ENCODE measurements at places on chromosomes 11 and 22.
A peak's percentile ranks its signal among the peaks of the same experiment; 100 is the strongest.

GRCh38 chr11:79017811-79018210 lies 423.0 kb downstream of the TENM4 start:
- no peak for DNase-seq

GRCh38 chr11:12043959-12044791 lies 35.7 kb upstream of the DKK3 start:
- DNase-seq, result peak; percentile 85

DNA sequence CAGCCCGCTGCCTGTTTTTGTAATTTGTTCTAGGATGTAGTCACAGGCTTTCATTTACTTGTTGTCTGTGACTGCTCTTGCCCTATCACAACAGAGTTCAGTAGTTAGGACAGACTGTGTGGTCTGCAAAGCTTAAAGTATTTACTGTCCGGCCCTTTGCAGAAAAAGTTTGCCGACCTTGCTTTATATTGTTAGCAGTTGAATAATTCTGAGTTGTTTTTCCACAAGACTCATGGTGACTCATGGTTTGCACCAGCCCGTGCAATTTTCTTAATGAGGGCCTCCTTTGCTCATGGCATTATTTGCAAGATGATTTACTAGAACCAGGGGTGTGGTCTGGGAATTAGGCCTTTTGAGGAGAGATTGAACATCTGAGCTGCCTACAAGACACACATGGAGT lies 110.6 kb downstream of the SCN3B start:
- no peak for DNase-seq

DNA sequence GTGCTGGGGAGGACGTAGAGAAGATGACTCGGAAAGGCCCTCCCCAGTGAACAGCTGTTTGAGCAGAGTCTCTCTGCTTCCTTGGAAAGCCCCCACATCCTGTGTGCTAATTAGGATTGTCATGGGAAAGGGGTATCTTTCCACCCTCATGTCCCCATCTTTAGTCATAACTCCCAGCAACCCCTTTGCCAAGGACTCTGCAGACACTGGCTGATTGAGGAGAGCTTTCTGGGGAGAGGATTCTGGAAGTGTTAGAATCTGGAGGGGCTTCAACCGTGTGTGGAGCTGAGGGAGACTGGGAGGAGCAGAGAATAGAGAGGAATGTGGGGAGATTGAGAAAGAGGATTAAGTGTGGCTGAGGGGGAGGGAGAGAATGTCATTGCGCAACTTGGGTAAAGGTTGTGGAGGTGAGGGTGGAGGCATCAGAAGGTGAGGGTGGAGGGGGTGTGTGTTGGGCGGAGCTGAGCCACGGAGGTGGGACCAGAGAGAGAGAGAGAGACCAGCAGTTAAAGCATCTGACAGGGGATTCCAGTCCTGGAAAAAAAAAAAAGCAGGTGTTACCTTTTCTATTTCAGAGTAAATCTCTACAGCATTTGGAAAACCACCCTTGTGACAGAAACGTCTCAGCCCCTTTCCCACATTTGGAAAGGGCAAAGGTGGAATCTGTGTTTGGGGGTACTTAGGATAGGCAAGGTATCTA lies 2.2 kb downstream of the DTX4 start:
- no peak for DNase-seq

- no peak for DNase-seq
Observed at GRCh38 chr22:17893900-17894535, 119.7 kb upstream of the BID start.

GRCh38 chr11:122696662-122697061 lies 41.1 kb downstream of the UBASH3B start:
- no peak for DNase-seq

GRCh38 chr22:46377525-46378425 lies 42.3 kb downstream of the TRMU start:
- DNase-seq, result no peak

DNA sequence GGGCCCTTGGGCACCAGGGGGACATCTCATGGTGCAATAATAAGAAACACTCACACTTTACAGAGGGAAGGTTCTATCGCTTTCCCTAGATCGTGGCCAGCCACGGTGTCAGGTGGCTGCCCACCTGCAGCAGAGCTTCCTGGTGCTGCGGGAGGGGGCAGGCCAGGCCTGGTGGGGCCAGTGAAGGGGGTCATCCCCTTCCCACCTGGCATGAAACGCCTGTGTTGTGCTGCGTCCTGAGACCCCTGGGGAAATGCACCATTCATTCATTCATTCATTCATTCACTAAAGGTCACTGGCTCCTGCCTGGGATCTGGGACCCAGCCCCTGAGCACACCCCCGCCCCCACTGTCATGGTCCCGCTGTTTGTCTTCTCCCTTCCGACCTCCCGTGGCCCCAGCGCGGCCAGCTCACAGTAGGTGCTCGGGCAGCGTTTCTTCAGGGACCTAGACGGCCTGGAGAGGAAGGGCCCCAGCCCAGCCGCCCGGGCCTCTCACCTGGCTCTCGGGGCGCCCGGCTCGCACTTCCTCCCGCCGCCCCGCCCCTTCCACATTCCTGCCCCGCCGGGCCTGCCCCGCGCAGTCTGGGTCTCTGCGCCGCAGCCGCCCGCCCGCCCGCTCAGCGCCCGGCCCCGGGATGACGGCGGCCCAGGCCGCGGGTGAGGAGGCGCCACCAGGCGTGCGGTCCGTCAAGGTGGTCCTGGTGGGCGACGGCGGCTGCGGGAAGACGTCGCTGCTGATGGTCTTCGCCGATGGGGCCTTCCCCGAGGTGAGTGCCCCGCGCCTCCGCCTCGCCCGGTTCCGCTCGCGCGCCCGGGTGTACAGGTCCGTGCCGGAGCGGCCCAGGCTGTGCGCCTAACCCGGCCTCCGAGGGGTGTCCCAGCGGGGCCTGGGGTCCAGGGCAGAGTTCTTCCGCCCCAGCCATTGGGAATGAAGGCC lies at the start of gene RHOD:
RHOD (plus strand) TSS at position 581 of the 938 bp plus-strand sequence; CDS start at position 637, 56 bp downstream.
- no peak for DNase-seq

GRCh38 chr11:124276081-124276480 lies 19.9 kb downstream of the OR8G5 start:
- DNase-seq, result no peak

DNA sequence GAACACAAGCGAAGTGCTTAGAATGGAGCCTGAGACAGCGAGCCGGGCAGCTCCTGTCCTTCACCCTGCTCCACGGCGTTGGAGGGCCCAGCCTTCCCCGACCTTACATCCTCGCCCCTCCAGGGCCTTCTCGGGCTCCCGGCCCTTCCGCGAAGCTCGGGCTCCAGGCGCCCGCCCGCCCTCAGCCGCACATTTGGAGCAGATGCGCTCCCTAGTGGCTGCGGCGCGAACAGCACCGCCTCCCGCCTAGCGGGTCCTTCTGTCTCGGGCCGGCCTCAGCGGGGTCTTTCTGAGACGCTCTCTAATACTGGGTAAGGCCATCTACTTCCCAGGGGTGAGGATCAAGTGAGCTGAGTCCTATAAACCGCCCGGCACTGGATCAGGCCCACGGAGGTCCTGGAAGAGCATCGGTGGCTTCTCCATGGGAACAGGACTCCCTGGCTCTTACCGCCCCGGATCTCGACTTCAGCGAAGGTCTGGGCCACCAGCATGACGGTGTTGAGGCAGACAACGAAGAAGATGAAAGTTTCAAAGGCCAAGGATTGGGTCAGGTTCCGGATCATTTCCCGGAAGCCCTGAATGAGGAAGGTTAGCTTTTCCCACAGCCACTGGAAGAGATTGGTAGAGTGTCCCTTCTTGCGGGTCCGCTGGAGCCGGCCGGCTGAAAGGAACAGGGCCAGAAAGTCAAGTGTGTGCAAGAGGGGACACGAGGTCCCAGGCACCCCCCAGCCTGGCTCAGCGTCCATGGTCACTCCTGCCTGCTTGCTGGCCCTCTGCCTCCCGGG lies 3.7 kb downstream of the CATSPER1 start:
- peak; percentile 7 for DNase-seq

DNA sequence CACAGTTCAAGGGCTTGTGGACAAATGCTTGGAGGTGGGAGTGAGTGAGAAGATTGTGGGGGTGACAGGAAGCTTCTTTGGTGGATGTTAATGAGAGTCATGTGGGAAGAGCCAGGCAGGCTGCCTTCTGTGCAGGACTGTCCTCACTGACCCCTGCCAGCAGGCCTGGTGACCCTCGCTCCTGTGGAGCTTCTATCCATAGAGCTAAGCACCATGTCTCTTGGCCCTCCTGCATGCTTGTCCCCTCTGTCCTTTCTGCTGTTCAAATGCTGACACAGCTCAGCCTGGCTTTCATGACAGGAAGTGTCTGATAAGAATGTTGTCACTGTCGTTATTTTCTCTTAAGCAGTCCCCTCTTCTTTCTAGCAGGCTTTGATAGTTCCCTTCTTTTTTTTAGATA lies 37.6 kb downstream of the NAT10 start:
- DNase-seq, result no peak

GRCh38 chr11:36774603-36775002 lies 176.6 kb upstream of the RAG2 start:
- DNase-seq, result no peak

GRCh38 chr11:30244265-30244664 lies 13.5 kb downstream of the FSHB start:
- DNase-seq, result peak; percentile 45

DNA sequence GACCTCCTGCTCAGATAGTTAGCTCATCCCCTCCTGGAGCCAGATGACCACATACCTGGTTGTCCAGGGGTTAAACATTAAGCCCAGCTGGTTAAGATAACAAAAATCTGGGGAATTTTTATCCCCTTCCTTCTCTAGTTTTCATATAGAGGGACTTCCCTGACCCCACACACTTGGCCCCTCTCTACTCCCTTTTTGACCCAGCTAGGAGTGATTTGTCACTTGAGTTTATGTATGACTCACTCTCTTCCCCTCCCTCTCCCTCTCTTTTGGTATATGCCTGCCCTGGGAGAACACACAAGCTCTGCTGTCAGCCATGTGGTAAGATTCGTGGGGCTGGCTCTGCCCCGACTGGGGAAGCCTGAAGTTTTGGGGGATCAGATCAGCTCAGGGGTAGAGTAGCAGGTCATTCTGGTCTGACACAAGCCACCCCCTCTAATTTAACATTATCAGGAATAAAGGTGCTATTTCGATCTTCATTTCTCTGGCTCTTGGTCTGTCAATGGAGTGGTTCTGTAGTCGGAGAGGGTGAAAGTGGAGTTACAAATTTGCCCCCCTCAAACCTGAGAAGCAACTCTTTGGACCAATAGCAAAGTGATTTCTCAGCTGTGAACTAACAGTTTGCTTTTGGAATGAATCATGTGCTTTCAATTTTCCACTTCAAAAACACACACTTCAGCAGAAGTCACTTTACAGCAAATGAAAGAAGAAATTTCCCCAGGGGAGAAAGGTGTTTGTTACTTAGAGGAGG lies 415.3 kb upstream of the CADM1 start:
- no peak for DNase-seq

DNA sequence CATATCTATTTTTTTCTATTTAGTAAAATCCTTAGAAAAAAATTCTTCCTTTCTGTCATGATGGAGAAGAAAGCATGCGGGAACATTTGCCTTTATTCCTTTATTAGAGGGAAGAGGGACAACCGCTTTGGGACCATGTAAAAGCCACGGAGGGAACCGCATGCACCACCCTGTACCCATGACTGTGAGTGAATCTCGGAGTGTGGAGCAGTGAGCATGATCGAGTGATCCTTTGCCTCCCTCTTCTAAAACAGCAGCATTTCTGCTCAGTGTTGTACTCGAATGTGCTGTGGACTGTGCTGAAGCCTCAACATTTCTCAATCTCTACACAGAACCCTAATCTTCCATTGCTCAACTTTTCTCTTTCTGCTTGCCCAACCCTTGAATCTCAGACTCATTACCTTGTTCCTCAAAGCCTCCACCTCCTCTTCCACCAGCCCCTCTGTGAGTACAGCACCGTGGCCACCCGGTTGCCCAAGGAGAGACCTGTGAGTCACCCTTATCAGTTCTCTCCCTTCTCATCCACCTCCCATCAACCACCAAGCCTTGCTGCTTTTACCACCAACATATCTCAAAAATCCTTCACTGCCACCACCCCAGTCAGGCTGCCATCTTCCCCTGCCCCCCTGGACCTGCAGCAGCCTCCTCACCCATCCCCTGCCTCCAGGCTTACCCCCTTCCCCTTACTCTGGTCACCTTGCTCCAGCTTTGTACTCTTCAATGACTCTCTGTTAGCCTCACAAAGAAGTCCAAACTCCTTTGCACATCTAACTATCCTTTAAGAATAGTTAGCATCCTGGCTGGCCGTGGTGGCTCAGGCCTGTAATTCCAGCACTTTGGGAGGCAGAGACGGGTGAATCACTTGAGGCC lies 103.1 kb downstream of the NAT10 start:
- no peak for DNase-seq

- DNase-seq, result no peak
Observed at GRCh38 chr11:18294862-18295261, 27.1 kb downstream of the HPS5 start.

DNA sequence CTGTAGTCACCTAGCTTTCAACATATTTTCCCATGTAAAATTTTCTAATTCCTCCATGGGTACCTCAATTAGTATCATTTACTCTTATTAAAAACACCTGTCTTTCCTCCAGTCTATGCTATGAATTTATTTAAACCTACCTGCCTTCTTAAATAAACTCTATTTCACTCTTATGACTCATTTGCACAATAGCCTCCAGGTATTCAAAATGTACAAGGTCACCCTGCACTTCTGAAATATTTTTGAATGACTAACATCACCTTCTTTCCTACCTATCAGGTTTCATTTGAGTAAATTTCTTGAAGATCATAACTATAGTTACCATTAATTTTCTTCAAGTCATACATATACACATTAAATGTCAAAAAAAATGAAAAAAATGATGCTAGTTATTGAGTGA lies 939.7 kb downstream of the DLG2 start:
- DNase-seq, result no peak

DNA sequence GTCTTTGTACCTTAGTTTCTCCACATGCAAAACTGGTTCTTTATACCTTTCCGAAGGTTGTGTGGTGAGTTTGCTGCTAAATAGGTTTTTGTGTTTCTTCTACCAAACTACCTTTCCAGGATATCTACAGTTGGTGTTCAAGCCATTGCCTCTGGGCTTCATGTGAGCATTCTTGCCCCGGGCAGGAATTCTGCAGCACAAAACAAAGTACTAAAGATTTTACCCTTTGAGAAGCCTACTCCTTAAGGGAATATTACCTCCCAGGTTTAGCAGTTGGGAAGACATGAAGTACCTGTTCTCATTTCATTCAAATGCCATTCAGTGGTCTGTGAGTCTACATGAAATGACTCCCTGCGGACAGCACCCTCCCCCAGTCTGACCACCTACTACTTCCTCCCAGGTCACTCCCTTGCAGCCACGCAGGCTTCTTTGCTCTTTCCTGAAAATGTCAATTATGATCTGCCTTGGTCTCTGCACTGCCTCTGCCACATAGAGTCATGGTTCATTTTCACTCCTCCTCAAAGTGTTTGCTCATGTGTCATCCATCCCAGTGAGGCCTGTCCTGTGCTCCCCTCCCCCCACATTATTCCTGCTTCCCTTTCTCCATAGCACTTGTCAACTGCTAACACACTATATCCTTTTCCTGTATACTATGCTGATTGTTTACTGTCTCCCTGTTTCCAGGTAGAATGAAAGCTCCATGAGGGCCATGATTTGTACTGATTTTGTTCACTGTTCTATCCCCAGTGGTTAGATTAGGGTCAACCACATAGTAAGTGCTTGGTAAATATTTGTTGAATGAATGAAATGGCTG lies 36.9 kb downstream of the PACS1 start:
- DNase-seq, result no peak

- DNase-seq, result no peak
Observed at GRCh38 chr22:42773167-42773566, 52.5 kb upstream of the A4GALT start.

GRCh38 chr11:69605737-69606526 lies 35.0 kb upstream of the CCND1 start:
- no peak for DNase-seq

GRCh38 chr11:44300844-44301563 lies 8.9 kb downstream of the ALX4 start:
- no peak for DNase-seq

- DNase-seq, result no peak
Observed at GRCh38 chr22:24526191-24526590, 28.7 kb downstream of the GUCD1 start.

GRCh38 chr11:626475-627307 lies at the start of gene SCT:
Gene SCT (minus strand): TSS chr11:627181. CDS start chr11:627143, 38 bp downstream.
- no peak for DNase-seq

Measured in nucleus accumbens (tissue), 56 donors.